HT1080 (cell line): ENCODE measurements at places on chromosomes 2 and 18. TPM values are rescaled to one million over a fixed set of nuclear protein-coding genes. Genes with fewer than 3 reads are reported as not detected.

Gene BOLL
- not detected in 2 replicates for total RNA-seq

Gene NDC80
- total RNA-seq: 46.1 and 46.9 TPM in 2 replicates

Gene TMEM247
- total RNA-seq: not detected in 2 replicates

Gene VPS54
- 9.8 TPM in 2 replicates for total RNA-seq

Gene SIX2
- total RNA-seq: 11.5 and 15.6 TPM in 2 replicates

- DNase-seq: peak; percentile 74
Observed at GRCh38 chr2:46643951-46644350, 164.6 kb downstream of the TMEM247 start.

GRCh38 chr2:34849827-34850226 is 1250.7 kb upstream of the FAM98A start:
- no peak for DNase-seq

- no peak for DNase-seq
Observed at GRCh38 chr2:28620801-28621171, 124.9 kb downstream of the PLB1 start.

DNA sequence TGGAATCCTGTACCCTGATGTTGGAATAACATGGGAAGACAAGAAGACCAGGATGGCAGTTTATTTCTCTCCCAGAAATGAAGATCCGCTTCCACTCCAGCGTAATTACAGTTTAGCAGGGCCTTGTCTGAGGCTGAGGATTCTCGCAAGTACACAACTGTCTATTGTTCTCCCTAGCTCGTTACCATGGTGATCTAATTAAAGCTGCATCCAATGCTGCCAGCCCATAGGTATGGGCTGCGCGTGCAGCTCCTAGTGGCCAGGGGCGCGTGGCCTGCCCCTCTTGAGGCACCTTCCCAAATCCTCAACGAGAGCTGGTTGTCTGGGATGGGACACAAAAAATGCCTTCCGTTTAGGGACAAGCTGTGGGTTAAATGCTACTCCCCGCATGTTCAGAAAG is 344.9 kb downstream of the CYRIA start:
- no peak for DNase-seq

DNA sequence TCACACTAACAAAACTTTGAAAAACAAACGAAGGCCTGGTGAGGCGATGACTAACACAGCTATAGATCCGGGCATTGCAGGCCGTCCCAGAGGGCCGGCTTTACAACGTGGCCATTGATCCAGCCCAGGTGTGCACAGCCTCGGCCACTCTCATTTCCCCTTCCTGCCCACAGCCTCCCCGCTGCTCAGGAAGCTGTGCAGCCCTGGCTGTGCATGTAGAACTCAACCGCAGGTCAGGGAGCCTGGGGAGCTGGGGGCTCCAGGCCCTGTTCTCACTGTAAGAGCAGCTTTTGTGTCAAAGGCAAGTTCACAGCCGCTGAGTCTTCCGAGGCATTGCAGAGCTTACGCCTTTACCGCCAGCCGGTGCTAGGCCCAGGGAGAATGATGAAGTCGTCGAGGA is 87.2 kb downstream of the LONRF2 start:
- DNase-seq: peak; percentile 80

GRCh38 chr2:64681479-64681967 is 27.8 kb upstream of the SERTAD2 start:
- DNase-seq: no peak

DNA sequence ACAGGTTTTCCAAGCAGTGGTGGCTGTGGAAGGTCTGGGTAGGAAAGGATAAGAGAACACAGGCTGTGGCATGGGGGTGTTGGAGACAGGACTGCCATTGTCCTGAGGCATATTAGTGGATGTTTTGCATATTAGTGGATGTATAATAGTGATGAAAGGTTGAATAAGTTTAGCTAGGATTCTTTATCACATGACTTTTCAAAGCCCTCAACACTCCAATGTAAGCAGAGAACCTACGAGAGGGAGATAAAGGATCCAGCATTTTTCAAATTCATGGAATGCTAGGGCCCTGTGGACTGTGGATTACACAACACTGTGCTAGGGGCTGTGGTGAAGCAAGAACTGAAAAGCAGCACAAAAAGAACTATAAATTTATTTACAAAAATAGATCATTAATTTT is 63.2 kb downstream of the POLE4 start:
- no peak for DNase-seq

DNA sequence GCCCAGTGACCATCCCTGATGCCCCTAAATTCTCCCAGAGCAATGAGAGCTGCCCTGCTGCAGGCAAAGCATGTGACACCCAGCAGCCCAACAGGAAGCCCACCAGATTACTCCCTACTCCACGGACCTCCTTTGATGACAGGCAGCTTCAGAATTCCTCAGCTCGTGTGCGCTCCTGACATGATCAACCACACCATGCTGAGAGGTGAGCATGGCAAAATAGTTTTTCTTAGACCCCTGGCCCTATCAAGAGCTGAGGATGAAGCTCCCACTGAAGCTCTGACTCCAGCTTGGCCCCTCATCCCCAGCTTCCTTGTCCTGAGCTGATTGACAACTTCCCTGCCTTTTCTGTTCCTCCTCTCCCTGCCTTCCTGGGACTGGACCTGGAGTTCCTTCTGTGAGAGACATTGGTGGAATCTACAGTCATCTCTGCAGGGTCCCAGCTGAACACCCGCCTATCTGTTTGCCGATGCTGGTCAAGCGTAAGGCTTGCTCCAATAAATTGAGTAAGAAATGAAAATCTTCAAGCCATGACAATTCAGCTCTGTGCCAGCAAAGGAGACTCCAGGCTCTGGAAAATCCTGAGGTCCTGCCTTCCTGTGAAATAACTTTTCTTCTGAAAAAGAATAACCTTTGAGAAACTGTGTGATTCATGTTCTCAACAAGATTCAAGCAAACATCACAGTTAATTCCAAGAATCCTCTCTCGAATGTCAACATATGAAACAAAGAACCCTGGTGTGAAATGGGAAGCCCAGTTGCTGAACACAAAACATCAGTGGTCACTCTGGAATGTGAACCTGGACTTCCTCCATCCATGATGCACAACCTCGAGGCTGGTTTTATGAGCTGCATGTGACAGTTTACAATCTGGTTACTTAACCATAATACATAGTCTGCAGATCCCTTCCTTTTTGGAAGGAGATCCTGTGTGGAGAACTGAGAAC is 201.1 kb downstream of the SPP2 start:
- DNase-seq: peak; percentile 97

- no peak for DNase-seq
Observed at GRCh38 chr2:152477347-152478092, 142.5 kb downstream of the FMNL2 start.
